ENCODE measurements at places on chromosomes 11 and 22.

DNA sequence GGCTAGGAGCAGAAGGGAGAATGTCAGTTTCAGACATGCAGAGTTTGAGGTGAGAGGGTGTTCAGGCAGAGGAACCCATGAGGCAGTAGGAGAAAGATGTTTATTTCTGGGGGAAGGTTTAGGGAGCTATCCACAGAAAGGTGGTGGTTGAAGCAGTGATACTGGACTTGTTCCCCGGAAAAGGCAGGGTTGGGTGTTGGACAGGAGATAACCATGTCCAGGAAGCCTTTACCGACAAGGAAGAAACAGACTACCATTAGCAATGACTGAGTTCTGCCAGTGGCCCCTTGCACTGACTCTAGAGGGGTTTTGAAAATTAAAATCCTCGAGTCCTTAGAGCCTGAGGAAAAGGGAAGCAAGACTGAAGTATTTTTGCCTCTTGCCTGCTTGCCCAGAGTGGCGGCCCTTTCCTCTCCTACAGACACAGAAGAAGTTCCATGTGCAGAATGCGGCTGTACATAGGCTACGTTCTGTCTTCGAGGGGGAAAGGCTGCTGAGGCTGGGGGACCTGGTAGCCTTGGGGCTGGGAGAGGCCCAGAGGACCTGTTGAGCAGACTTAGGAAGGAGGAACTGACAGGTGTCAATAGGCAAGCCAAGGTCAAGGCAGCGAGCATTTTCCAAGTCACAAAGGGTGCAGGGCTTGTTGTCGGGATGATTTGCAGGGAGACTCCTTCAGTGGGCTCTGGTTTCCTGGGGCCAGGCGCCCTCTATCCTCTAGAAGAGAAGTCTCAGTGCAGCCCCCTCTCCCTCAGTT lies 146.7 kb downstream of the LDLRAD3 start:
- no peak for DNase-seq

DNA sequence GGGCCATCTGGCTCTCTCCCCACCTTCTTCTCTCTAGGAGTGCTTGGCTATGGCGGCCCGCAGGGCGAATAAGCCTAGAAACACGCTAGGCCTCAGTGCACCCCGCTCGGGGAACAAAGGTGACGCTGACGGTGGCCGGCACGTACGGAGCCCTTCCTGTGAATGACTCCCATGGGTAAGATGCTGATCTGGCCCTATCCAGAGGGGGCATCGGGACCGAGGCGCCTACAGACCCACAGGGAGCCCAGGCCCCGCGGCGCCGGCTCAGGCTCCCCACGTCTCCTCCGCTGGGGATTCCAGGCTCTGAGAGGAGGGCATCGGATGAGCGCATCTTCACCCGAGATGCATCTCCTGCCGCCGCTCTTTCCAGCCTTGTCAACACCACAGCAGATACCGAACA lies 31.4 kb upstream of the TESMIN start:
- no peak for DNase-seq

DNA sequence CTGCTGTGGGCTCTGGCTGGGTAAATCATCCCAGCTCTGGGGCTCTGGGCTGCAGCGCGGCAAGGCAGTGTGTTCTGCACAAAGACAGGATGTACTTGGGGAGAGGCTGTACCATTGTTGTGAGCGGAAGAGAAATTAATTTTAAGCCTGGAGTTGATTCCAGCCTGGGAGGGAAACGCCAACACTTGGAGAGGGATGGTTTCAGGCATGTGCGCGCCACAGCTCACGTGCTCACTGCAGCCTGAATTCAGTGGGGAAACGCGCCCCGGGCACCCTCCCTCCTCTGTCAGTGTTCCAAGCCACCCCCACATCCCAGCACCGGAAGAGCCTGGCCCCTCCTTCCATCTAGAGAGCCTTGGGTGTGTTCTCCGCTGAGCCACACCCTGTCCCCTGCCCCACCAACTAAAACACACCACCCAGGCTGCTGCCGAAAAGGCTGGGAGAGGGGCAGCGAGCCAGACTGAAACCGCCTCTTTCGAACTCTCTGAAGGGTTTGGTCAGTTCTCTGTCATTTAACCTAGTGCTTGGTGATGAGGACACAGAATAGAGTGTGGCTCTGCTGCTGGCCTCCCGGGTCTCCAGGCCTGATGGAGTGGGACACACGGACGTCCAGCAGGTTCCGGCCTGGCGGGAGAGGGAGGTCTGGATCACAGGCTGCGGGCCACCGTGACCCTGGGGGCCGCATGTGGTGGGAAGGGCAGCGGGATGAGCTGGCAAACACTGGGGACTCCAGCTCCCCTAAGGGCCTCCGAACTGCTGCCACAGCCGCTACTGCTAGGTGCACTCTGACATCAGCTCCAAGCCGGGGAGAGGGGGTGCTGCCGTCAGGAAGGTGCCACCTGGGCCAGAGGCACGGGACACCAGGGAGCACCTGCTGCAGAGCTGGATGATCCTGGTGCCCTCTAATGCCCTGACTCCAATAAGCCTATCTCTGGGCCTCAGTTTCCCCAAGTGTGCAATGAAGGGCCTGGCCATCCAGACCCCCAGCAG lies 230.8 kb downstream of the CTTN start:
- DNase-seq: no peak

DNA sequence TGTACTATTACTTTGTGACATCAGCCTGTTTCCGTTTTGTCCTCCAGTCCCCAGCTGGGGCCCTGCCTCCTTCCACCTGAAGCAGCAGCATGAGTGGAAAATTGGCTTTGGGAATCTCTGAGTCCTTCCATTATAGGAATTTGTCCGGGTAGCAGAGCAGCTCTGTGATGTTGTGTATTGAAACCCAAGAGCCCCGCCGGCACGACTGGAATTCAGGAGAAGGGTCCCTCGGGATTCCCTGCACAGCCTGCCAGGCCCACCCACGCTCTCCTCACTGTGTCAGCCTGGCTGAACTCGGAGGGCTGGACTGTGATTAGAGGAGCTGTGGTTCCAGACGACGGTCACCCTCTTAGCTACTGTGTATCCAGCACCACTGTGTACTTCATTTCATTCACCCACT lies 18.8 kb upstream of the TSPAN18 start:
- no peak for DNase-seq
